NCI-H1694 treated with DMSO at 0.1 percent for 48 hours (cell line): ENCODE measurements at places on chromosomes 5 and 9.

DNA sequence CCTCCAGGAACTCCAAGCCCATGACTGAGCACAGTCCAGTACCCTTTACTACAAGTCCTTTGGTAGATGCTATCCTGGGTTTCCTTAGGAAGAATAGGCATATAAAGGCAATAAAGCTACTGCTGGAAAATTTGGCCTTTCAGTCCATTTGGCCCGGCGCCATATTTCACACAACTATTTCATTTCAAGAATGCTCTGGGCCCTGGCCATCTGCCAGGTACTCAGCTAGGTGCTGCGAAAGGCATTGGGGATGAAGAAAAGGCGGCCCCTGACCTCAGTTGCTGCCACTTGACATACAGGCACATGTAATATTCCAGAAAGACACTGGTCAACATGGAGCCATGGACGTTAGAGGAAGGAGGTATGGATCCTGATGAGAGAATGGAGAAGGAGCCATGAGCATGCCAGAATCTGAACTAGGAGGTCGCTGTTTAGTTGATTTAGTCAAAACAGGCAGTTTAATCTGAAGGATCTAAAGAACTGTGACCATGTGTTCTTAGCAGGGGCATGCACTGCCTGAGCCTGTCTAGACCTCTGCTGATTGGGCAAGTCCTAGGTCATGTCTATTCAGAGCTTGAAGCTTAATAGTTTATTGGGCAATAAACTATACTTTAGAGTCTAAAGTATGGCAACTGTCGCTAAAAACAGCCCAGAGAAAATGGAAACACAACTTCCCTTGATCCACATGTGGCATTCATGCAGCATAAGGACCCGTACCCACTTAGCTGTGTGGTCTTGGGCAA is 149.3 kb downstream of the MELK start:
- DNase-seq, result no peak

DNA sequence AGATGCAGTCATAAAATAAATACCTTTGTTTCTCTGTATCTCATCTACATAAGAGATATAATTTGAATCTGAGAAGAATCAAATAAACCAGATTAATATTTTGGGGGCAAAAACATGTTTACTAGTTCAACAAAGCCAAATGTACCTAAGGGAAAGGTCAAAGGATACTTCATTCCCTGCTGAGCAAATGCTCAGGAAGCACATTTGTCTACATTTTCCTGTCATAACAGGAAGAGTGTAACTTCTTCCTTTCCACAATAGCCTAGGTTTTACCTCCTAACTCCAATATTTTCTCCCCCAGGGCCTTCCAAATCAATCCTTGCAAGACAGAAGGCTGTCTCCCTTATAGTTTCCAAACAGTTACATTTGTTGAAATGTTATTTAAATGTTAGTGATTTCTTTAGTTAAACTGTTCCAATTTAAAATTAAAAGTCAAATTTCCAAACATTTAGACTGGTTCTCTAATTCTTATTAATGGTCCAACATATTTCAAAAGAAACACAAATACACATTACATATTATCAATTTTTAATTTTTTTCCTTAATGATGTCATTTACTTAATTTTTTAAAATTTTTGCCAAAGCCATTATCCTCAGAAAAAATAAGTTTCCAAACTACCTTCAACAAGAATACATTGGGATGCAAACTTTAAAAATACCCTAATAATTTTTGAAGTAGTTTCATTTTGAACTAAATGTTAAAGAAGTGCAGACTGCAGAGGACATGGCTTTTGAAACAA is 67.8 kb downstream of the MEF2C start:
- DNase-seq, result no peak

GRCh38 chr9:127076860-127077643 is 45.4 kb downstream of the ANGPTL2 start:
- DNase-seq, result no peak

DNA sequence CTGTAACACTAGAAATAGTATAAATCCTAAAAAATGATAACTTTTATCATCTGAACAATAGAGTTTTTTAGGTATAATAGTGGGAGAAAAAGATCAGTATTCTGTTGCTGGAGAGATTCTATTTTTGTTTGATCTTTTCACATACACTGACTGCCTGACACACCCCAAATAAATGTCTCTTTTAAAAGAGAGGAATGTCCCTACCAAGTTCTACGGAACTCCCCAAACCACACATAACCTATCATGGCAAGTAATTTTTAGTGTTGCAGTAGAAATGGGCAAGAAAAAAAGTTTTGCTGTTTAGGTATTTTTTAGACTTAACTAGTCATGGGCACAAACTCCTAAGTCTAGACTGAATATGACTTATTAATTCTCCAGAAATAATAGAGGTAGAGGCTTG is 139.1 kb downstream of the ELAVL2 start:
- DNase-seq, result no peak

DNA sequence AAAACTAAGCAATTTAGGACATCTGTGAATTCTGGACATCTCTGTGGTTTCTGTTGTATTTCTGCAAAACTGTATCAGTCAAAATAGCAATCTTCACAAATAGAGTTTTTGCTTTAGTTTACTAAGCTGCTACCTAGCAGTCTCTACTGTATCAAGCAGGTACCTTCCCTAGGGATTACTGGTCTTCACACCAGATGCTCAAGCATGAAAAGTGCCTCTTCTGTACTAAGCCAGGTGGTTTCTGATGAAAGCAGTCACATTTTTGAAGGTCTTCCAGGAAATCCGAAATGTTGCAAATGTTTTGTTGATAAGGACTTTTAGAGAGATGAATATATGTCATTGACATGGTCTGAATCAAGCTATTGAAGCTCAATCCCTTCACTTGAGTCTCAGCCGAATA is 540.0 kb downstream of the KCTD16 start:
- no peak for DNase-seq

DNA sequence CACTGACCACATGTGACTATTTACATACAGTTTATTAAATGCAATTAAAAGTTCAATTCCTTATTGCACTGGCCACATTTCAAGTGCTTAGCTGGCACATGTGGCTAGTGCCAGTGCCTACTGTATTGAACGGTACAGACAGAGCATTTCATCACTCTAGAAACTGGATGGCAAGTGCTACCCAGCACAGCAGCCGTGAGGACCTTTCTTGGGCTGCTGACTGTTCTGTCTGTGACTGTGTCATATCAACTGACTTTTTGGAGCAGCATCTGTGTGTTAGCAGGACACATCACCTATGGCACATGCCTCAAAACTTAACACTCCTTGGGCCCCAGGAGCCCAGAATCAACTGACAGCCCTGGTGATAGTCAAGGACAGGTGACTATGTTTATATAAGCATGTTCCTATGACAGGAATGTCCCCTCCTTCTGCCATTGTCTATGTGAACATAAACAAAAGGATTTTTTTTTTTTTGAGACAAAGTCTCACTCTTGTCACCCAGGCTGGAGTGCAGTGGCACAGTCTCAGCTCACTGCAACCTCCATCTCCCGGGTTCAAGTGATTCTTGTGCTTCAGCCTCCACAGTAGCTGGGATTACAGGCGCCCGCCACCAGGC is 8.9 kb downstream of the IRF1 start:
- no peak for DNase-seq

DNA sequence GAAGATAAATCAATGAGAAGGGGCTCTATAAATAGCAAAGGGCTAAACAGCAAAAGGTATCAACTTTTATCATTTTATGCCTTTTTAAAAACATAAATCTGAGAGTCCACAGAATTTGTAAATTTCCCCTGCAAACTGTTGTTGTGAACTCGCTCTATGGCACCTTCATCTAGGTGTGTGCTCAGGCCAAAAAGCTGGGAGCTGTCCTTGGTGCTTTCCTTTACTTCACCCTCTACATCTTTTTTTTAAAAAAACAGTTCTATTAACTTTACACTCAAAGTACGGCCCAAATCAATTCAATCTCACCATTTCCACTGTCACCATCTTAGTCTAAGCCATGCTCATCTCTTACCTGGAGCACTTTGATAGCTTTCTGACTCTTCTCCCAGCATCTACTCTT is 108.2 kb upstream of the GPR151 start:
- no peak for DNase-seq

- no peak for DNase-seq
Measured at GRCh38 chr9:78542491-78543181, 245.7 kb downstream of the PSAT1 start.

DNA sequence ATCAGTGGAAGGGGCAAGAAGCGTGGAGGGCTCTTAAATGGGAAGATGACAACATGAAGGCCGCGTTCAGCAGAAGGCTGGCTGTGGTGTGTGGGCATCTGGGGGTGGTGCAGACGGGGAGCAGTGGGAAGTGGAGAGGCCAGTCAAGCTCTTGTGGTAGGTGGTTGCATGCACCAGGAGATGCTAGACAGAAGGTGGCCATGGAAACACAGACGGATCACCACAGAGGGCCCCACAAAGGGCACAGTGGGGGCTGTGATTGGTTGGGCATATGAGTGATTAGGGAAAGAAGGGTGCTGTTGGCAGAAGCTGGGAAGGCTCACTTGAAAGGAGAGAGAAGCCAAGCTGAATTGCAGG is 14.7 kb downstream of the MTMR12 start:
- DNase-seq, result no peak

DNA sequence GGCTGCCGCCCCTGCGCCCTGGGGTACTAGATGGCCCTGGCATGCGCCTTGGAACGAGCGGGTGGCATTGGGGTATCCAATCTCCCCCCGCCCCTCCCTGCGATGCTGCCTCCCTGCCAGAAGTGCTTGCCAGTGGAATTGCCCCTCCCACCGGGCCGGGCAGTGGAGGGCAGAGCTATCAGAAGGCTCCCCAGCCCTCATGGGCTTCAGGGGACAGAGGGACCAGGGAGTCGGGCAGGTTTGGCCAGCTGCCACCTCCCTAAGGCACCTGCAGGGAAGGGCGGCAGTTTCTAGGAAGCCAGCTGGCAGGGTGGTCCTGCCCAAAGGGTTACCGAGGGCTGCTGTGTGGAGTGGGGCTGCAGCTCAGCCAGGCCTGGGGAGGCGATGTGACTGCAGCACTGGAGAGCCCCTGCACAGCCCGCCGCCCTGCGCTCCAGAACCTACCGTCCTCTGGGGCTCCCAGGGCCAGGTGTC is 52.8 kb upstream of the EGFL7 start:
- DNase-seq, result no peak

DNA sequence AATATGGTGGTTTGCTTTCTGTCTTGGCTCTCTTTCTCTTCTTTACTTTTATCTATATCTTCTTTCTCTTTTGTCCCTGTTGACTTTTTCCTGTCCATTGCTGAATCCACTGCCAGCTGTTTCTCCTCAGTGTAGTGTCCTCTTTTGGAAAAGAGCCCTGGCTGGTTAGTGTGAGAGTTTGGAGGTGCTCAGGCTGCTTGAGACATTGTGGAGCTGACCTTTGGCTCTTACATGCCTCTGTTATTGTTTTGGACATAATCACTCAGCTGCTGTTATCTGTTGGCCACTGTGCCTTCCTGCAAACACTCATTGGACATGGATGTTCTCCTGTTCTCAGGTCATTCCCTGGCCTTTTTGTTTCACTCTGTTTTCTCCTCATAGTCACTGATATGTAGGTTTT is 295.4 kb upstream of the RIOK2 start:
- DNase-seq, result no peak

DNA sequence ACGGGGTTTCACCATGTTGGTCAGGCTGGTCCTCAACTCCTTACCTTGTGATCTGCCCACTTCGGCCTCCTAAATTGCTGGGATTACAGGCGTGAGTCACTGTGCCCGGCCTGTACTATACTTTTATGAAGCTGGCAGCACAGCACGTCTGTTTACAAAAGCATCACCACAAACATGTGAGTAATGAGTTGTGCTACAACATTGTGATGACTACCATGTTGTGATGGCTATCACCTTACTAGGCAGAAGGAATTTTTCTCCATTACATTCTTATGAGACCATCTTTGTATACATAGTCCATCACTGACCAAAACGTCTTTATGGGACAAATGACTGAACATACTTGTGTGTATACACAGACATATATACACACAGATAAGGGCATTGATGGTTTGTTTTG is 1019.0 kb downstream of the CDH18 start:
- no peak for DNase-seq

GRCh38 chr5:61023131-61023530 is 78.1 kb downstream of the NDUFAF2 start:
- DNase-seq, result no peak

- peak; percentile 4 for DNase-seq
Measured at GRCh38 chr9:70113403-70114022, 69.9 kb downstream of the MAMDC2 start.

DNA sequence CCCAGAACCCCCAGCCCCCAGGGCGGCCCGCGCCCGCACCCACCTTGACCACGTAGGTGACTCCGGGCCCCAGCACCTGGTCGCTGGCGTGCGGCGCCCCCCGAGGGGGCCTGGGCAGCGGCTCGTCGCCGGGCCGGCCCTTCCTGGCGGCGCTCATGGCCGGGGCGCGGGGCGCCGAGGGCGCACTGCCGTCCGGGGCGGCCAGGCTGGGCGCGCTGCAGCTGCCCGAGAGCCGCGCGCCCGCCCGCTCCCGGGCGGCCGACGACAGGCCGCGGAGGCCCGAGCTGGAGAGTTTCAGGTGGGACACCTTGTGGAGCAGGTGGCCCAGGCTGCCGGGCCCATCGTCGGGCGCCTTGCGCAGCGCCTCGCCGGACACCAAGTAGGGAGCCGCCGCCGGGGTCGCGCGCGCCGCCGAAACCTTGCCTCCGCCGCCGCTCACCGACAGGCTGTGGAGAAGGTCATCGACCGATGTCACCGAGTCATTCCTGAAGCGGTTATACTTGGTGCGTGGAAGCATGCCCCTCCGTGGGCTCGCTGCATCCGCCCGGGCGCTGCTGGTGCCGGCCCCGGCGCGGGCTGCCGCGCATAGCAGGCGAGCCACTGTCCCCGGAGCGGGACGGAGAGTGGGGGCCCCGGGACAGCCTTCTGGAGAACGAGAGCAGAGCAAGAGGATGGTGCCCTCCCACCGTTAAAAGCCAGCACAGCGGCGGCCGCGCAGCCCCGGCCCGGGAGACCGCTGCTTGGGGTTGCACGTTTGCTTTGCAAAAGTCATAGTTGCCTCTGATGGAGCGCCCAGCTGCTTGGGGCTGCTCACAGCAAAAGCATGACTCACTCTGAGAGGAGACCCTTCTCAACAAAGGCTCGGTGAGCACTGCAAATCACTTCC is at the start of gene SHC3:
Gene SHC3, minus strand, starts transcription at position 875 of the 886 bp plus-strand sequence. Its CDS starts 358 bp downstream, at position 517.
- peak; percentile 56 for DNase-seq

- DNase-seq, result no peak
Measured at GRCh38 chr5:1343315-1343751, 1.6 kb downstream of the CLPTM1L start.

DNA sequence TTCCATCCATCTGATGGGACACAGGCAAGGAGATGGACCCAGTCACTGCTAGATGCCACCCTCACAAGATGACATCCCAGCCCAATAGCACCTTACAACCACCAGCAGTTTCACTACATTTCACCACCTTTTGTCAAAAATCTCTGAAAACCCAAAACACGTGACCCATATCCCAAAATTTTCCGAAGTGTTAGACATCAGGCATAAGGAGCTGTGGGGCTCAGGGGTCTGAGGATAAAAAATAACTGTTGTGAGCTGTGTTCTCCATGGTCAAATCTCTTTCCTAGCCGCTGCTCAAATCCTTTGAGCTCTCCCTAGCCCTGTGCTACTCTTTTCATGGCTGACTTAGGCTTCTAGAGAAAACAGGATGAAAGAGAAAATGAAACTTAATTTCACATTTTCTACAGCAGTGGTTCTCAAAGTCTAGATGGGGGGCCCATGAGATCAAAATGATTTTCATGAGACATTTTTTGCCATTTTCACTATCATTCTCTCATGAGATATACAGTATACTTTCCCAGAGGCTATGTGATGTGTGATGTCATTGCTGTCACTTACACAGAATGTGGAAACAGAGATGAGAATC is 40.7 kb downstream of the TIMD4 start:
- no peak for DNase-seq
